Cortex of kidney (tissue), 1 donor: ENCODE measurements at places on chromosomes 12 and 14.

GRCh38 chr12:21773263-21773741 is 1.2 kb downstream of the KCNJ8 start:
- DNase-seq, result no peak

GRCh38 chr14:80653956-80654355 is 287.6 kb downstream of the CEP128 start:
- no peak for DNase-seq

- DNase-seq, result no peak
These were observed 54.6 kb downstream of the NCOR2 start for GRCh38 chr12:124512667-124513296.

GRCh38 chr14:96214793-96215192 is 10.2 kb downstream of the BDKRB2 start:
- DNase-seq, result no peak

DNA sequence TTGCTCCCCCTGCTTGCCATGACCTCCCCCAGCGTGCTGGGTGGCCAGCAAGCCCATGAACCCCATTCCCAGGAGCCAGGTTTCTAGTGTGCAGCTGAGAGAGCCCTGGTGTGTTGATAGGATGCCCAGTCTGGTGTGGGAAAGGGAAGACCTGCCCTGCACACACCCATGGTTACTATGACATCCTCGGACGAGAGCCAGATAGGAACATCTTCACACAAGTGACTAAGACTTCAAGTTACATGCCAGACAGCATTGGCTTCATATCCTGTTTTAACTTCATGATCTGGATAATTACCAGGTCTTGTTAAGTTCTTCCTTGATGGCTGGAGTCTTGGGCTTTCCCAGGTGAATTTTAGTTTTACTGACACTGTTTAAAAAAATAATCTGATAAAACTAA is 196.6 kb upstream of the EGLN3 start:
- no peak for DNase-seq

DNA sequence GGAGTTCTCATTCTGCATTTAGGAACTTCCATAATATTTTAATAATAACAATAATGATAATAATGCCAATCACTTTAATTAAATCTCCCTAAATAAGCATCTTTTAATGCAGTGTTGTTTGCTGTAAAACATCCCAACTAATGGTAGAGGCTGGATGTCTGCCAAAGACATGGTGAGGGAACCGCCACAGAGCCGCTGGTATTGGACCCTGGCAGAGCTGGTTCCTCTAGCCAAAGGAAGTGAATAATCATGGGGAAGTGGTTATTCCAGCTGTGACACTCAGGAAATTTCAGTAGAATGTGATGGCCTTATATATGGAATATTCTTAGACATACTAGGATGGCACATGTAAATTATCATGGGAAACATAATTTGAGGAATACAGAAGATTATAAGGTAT is 483.3 kb downstream of the ZFP36L1 start:
- DNase-seq, result no peak

DNA sequence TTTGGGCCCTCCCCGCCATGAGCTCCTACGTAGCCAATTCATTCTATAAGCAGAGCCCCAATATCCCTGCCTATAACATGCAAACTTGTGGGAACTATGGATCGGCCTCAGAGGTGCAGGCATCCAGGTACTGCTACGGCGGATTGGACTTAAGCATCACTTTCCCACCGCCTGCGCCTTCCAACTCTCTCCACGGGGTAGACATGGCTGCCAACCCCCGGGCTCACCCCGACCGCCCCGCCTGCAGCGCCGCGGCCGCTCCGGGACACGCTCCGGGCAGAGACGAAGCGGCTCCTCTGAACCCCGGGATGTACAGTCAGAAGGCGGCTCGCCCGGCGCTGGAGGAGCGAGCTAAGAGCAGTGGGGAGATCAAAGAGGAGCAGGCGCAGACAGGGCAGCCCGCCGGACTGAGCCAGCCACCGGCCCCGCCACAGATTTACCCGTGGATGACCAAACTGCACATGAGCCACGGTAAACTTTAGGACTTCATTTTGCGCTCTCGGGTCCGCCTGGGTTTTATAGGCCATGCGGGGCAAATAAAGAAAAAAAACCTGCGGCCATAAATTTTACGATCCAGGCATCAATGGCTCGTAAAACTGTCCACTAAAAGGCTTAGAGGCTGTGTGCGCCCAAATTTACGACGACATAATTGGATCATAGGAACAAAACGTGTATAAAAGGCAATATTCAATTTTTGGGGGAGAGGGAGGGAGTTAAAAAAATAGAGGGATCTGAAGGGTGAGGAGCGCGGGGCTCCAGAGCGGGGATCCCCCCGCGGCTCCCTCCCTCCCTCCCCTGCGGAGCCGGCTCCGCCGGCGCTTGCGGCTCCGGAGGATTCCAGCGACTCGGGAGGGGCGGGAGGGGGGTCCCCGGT is 493 bp downstream of the HOXC5 start:
- no peak for DNase-seq

GRCh38 chr14:59870277-59871165 is at the start of gene RTN1:
TSS of gene RTN1 (minus strand) at chr14:59870776. CDS start at chr14:59870630, 146 bp downstream.
- no peak for DNase-seq

GRCh38 chr12:30797689-30798088 is 42.9 kb upstream of the CAPRIN2 start:
- no peak for DNase-seq

- no peak for DNase-seq
These were observed 14.6 kb downstream of the VASH1 start for GRCh38 chr14:76775695-76776427.

- DNase-seq, result no peak
These were observed 21.3 kb downstream of the SPX start for GRCh38 chr12:21547437-21547836.

DNA sequence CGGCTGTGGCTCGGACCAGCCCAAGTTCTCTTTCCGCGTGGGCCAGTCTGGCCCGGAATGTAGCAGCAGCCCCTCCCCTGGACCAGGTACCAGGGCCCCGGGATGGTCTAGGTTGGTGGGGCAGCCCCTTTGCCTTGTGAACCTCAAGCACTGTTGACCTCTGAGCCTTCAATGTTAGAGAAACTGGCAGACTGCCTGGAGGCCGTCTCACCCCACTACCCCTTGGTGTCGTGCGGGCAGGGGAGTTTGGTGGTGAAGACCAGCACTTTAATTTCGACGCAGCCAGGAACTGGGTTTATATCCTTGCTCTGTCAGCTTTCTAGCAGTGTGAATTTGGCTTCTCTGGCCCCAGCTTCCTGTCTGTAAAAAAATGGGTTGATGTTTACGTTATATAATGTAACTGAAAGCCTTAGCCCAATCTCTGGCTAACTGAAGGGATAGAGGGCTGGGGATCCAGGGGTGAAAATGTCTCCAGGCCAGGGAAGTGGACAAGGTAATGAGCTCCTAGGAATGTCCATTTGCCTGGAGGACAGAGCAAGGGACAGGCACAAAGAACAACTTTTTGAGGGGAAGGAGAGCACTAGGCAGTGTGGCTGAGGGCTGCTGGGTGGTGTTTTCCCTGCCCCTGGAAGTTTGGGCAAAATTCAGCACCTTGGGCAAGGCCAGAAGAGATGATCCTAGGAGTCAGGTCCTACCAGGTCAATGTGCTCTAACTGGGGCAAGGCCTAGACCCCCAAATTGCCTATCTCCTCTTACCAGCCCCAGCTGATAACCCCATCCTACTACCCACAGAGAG is 11.4 kb downstream of the MCRS1 start:
- no peak for DNase-seq

DNA sequence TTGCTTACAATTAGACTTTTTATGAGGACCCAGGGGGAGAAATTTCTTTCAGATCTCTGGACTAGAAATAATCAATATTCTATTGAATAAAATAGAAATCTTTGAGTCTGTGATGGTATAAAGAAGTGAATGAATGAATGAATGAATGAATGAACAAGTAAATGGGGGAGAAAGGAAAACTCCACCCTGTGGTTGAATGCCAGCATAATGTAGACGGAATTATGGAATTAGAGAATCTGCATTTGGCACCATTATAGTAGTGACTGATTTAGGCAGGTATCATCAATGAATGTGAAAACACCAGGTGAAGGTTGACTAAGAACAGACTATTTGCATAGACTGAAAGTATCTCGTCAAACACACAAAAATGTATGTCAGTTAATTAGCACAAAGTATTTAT is 135.0 kb downstream of the FBXL14 start:
- DNase-seq, result no peak

DNA sequence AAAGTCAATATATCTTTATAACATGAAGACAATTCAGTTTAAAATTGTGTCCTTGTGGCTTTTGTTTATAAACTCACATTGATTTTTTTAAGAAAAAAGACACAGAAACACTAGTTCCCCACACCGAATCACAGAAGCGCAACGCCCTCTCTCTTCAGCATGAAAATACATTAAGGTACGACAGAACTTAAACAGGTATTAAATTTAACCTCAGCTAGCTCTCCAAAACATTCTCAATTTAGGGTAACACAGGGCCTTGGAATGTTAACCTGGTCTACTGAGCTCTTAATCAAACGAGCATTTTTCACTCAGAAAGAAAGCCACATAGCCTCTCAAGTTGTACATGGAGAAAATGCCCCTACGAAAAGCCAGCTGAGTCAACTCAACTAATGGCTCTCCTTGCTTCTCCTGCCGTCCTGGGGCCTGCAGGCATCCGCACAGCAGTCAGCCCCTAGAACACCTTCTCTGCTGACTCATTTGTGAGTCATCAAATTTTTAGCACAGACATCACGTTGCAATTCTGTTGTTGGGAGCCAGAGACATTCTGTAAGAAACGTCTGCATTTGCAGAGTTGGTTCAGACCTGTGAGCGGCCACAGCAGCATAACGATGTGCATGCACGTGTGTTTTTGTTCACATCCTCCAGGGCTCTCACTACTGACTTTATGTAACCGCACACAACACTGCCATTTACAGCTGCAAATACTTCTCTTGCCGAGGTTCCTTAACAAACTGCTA is 141.6 kb downstream of the ITPR2 start:
- no peak for DNase-seq

- no peak for DNase-seq
These were observed 44.5 kb downstream of the TMPRSS12 start for GRCh38 chr12:50887191-50887590.
